Smooth muscle cell of the umbilical artery (primary cell): ENCODE measurements at places on chromosomes 4 and X. TPM values are rescaled to one million over a fixed set of nuclear protein-coding genes. Genes with fewer than 3 reads are reported as not detected.

CYLC1 gene
- not detected in 2 replicates for total RNA-seq

EBP gene
- total RNA-seq, result 35.6 and 45.4 TPM in 2 replicates

VCX3A gene
- not detected in 2 replicates for total RNA-seq

CT45A2 gene
- total RNA-seq, result not detected in 2 replicates

HPGD gene
- 0.30 and 0.51 TPM in 2 replicates for total RNA-seq

PNMA6A gene
- total RNA-seq, result 2.0 and 3.9 TPM in 2 replicates

TLR10 gene
- total RNA-seq, result not detected in 2 replicates

CPZ gene
- total RNA-seq, result 11.2 and 30.3 TPM in 2 replicates

SNCA gene
- 27.9 and 30.1 TPM in 2 replicates for total RNA-seq
